ENCODE measurements at places on chromosomes 12 and 14.
A peak's percentile ranks its signal among the peaks of the same experiment; 100 is the strongest.

GRCh38 chr12:14928931-14929330 is 9.4 kb downstream of the ERP27 start:
- no peak for DNase-seq

DNA sequence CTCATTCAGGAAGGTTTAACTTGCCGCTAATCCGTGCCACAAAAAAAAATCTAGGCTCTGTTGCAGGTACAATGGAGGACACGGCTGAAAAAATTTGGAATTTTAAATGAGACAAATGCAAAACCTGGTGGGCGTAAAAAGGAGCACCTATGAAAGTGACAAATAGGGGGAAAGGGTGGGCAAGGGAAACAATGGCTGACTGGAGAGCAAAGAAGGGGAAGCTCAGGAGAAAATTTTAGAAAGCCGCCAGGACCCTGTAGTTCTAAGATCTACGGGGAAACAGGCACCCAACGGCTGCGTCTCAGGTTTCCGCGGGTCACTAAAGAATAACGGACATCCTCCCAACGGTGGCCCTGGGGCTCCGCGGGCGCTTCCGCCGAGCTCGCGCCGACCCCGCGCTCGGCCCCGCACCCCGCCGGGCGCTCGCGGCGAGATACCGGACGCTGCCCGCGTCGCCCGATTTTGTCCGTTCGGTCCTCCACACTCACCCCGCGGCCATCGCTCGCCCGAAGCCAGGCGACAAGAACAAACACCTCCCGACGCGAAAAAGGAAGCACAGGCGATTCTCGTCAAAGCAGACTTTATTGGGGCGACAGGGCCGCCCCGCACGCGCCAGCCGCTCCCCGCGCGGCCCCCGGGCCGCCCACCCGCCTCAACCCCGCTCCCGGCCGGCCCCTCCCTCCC is 1.1 kb upstream of the YY1 start:
- DNase-seq: peak; percentile 33

- DNase-seq: no peak
These were observed 38.0 kb downstream of the CCDC60 start for GRCh38 chr12:119372540-119372939.

GRCh38 chr12:26623136-26623535 is 209.9 kb downstream of the ITPR2 start:
- no peak for DNase-seq

DNA sequence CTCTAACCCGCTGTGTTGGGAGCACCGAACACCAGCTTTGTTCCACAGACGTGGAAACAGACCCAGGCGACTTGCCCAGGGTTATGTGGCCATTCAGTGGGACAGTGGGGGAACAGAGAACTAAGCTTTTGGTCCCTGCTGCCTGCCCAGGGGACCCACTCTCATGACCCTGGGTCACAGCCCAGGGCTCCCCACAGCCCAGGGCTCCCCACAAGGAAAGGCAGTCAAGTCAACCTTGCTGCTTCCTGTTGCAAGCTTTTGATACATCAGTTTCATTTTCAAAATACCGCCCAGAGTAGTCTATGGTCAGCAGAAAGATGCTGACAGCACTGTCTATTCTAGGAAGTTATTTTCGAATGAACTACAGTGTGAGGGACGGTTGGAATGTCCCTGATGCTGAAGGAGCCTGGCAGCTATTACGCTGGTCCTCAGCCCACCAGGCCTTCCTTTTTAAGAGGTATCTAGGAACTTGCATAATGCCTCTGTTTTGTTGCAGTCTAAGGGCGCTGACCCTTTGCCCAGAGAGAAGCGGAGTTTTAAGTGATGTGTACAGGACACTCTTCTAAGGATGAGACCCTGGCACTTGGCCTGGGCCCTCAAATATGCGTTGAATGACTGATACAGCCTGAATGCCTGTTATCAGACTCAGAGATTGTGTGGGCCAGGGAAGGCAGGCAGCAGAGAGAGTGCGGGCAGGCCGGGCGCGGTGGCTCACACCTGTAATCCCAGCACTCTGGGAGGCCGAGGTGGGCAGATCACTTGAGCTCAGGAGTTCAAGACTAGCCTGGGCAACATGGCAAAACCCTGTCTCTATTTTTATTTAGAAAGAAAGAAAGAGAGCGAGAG is 12.6 kb upstream of the TTC7B start:
- DNase-seq: no peak
